ENCODE measurements at places on chromosomes 5 and 9. TPM values are rescaled to one million over a fixed set of nuclear protein-coding genes. Genes with fewer than 3 reads are reported as not detected.

PCDHA13 gene
- 1.1 TPM for total RNA-seq

DDX4 gene
- total RNA-seq = not detected

ANKRD18B gene
- total RNA-seq = 13.8 TPM

PCDHB7 gene
- 0.19 TPM for total RNA-seq

SLC25A2 gene
- total RNA-seq = not detected

FLT4 gene
- total RNA-seq = 7.7 TPM

Measured in H1 (cell line).